ENCODE measurements at places on chromosomes 2 and 18.

DNA sequence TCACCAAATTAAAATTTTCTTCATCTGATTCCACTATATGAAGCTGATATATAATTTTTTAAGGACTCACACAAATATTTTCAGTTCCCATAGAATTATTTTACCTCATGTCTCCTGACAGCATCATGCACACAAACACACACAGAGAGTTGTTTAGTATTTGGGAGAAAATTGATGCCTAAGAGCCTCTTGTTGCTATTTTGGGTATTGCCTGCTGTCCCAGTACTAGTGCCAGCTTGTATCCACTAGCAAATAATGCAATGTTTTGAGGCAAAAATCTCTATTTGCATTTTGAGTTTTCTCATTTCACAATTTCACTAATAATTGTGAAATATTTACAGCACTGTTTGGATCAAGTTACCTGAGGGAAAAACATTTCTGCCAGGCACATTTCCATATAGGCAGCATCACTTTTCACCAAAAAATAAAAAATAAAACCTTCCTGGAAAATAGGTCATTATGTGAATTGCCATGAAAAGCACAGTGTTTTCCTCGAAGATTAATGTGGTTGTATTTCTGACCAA lies 328.2 kb downstream of the KCNJ3 start:
- DNase-seq = no peak

GRCh38 chr2:26088038-26088643 lies 54.3 kb downstream of the RAB10 start:
- no peak for DNase-seq

GRCh38 chr2:239803102-239803765 lies 221.9 kb downstream of the NDUFA10 start:
- no peak for DNase-seq

GRCh38 chr18:7603259-7604000 lies 36.3 kb downstream of the PTPRM start:
- no peak for DNase-seq

DNA sequence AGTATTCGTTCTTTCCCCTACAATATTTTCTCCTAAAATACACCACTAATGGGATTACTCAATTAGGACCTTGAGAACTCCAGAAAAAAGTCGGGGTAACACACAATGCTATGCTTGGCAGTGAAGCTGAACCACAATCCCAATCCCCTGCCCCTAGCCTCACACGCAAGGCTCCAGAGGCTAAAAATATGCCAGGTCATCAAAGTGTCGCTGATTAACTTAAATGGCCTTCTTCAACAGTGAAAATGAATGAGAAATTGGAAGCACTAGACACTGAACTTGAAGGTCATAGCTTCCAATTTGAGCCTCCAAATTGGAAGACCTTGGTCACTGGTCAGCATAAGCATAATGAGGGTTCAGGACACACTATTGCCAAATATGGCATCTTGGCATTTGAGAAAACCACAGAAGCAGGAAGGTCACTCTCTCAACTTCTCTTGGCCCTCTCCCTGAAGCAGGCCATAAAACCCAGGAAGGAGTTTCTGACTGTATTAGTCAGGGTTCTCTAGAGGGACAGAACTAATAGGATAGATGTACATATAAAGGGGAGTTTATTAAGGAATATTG lies 86.0 kb upstream of the SATB2 start:
- DNase-seq = no peak

GRCh38 chr2:169131587-169132512 lies 62.5 kb downstream of the DHRS9 start:
- DNase-seq = no peak

GRCh38 chr2:230590333-230590732 lies 122.3 kb upstream of the CAB39 start:
- no peak for DNase-seq

DNA sequence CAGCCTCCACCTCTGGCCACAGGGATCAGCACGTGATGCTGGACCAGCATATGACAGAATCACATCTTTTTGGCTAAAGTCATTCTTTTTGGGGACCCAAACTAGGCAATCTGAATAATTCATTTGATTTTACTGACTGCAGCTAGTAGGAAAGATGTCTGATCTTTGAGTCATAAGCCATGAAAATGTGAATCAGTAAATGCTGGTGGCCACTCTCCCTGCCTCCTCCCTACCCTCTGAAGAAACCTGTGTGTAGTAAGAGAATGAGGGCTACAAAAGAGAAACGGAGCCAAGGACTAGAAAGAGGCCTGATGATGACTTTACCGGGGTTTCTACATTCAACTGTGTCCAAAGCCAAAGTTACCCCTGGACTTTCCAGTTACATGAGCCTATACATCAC lies 10.1 kb upstream of the LRPPRC start:
- DNase-seq = no peak

DNA sequence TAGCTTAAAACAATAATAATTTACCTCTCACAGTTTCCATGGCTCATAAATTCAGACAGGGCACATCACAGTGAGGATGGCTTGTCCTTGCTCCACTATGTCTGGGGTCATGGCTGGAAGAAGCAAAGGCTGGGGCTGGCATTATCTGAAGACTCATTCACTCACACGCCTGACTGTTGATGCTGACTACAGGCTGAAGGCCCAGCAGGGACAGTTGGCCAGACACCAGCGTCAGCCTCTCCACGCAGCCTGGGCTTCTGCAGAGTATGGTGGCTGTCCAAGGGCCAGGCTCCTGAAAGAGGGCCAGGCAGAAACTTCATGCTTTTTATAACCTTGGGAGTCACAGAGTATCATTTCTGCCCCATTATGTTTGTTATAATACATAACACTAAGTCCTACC lies 33.4 kb downstream of the YPEL5 start:
- DNase-seq = no peak

GRCh38 chr2:65654496-65654895 lies 222.1 kb upstream of the SPRED2 start:
- no peak for DNase-seq

DNA sequence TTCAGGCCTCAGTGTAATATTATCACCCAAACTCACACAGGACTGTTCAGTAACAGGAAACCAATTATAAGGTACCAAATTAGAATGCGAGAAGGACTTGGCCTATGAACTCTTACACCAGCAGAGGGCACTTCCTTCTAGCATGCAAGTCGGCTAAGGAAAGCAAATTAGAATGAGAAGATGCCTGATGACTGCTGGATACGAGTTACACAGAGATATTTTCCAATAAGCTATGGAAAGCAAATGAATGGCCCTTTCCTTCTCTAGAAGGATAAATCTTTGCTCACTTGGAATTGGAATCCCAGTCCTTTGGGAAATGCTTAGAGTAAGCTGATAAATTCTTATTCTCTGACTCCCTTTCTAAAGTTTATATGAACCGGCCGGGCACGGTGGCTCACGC lies 109.8 kb downstream of the AP1S3 start:
- DNase-seq = no peak

GRCh38 chr2:67938053-67938452 lies 124.8 kb downstream of the C1D start:
- DNase-seq = no peak

GRCh38 chr18:69916412-69916811 lies 31.3 kb downstream of the CD226 start:
- DNase-seq = no peak

All from stimulated activated naive CD8-positive, alpha-beta T cell treated with anti-CD3 and anti-CD28 coated beads, Interleukin-15, Interleukin-2, amounts not matched to agents 100 U/mL and 50 U/mL, for 24 hours (primary cell).